ENCODE measurements at places on chromosomes 1 and 21.
A peak's percentile ranks its signal among the peaks of the same experiment; 100 is the strongest.

DNA sequence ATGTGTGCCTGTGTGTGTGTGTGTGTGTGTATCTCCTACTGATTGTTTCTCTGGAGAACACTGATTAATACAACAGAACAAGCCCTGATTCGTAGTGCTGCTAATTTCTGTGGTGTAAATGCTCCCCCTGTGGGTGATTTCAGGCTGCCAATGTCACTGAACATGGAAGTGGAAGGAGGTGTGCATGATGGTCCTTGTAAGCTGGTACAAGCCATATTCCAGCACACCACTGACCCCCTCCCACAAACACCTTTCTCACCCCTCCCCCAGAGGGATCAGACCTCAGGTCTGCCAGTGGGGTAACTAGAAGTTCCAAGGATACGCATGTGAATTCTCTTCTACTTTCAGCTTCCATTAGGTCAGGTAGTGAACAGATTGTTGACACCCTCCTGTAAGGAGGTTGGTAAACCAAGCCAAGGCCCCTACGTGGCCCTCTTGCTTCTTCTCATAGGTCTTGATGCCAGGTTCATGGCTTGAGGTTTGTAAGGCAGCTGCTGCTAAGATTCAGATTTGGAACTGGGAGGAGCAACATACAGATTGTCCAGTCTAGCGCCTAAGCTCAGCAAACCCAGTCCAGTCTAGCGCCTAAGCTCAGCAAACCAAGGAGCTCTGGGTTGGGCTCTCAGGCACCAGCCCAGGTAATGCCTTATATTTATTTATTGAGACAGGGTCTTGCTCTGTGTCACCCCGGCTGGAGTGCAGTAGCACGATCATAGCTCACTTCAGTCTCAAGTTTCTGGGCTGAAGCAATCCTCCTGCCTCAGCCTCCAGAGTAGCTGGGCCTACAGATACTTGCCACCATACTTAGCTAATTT is 38.7 kb downstream of the DHCR24 start:
- DNase-seq, result no peak

- DNase-seq, result no peak
These were observed 58.7 kb downstream of the SMYD3 start for GRCh38 chr1:246448373-246448772.

- DNase-seq, result no peak
These were observed 5.9 kb downstream of the LMO4 start for GRCh38 chr1:87334351-87335174.

DNA sequence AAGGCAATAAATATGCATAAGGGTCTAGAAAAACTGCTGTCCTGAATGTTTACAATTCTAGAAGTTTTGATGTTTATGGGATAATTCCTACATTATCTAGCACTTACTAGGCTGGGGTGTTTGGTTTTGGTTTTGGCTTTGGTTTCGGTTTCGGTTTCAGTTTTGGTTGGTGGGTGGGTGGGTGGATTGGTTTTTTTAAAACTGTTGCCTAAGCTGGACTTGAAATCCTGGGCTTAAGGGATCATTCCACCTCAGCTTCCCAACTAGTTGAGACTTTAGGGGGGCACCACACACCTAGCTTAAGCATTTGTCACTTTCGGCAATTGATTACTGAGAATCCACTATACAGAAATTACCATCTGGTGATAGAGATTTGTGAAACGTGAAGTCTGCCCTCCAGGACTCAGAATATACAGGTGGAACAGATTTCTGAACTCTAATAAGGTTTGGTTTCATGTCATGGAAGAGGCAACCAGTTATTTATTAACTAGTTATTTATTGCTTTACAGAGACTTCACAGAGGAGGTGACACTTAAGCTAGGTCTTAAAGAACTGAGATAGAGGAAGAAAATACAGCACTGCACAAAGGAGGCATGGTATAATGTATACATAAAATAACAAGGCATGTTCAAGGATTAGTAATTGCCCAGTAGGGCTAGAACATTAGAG is 69.6 kb downstream of the PIK3R3 start:
- DNase-seq, result no peak

- no peak for DNase-seq
These were observed 488.2 kb downstream of the OMA1 start for GRCh38 chr1:58058323-58058722.

GRCh38 chr1:231719485-231720183 is 93.0 kb downstream of the DISC1 start:
- DNase-seq, result no peak

GRCh38 chr1:201515062-201515750 is 8.3 kb upstream of the CSRP1 start:
- DNase-seq, result no peak

DNA sequence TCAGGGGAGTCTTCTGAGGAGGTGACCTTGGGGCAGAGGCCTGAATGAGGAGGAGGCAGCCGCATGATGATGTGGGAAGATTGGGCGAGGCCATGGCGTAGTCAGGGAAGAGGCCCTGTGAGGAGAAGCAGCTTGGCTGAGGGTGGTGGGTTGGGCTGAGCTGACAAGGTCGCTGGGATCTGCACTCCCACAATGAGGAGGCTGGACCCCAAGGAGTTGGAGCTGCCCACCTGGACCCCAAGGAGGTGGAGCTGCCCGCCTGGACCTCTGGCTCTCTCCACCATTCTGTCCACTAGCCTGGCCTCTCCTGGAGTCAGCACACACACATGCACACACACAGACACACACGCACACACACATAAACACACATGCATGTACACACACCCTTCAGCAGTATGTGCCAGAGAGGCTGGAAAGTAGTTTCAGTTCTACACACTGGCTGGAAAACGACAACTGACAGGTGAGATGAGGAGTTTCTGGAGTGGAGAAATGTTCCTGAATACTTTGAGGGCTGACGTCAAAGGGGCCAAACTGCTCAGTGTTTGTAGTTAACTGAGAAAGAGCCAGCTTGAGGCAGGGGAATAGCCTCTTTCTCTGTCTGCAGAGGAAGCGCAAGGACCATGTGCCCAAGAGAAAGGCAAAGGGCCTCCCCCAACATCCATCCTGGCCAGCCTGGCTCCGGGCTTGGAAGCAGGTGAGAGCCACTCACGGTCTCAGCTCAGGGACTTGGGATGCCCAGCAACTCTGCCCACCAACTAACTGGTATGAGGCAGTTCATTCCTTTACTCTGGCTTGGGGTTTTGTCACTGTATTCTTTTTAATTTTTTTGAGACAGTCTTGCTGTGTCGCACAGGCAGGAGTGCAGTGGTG is 7.1 kb downstream of the SMPDL3B start:
- no peak for DNase-seq

- no peak for DNase-seq
These were observed 14.8 kb upstream of the NCMAP start for GRCh38 chr1:24540906-24541710.

DNA sequence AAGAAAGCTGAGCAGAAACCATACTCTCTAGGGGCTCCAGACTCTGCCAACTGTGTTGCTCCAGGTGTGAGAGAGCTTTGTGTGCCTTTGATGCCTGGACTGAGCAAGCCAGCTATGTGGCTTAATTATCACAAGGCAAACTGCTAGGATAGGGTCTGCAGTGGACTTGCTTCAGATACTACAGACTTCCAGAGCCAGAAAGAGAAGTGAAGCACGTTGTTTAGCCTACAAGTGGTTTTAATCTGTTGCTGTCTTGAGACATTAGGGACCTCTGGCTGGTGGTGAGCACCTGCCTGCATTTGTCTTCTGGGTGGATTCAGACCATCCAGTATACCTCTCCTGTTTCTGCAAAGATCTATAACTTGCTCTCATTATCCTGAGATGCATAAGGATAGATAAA is 353.4 kb upstream of the PLXNA2 start:
- DNase-seq, result no peak

DNA sequence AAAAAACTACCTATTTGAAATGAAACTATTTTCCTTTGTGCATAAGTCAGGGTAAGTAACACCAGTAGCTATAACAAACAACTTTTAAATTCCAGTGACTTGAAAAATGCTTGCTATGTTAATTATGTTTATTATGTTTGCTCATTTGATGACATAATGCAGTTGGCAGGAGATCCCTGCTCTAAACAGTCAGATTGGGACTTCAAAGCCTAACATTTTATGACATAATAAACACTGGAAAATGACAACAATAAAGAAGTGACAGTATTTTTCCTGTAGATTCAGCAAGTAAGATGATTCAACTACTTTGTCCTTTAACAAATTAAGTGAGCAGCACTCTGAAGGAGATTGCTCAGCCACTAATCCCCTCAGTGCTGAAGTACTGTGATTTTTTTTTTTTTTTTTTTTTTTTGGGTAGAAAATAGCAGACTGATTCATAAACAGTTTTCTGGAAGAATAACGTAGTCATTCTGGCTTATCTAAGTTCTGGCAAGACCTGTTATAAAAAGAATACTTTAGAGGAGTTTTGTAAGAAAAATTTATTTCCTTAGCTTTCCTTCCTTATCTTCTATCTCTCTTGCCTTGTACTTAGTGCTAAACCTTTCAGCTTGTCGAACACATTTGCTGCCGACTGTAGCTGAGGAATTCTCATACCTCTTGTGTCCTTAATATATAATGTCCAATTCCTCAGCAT is 207.2 kb downstream of the PTGER3 start:
- DNase-seq, result no peak

DNA sequence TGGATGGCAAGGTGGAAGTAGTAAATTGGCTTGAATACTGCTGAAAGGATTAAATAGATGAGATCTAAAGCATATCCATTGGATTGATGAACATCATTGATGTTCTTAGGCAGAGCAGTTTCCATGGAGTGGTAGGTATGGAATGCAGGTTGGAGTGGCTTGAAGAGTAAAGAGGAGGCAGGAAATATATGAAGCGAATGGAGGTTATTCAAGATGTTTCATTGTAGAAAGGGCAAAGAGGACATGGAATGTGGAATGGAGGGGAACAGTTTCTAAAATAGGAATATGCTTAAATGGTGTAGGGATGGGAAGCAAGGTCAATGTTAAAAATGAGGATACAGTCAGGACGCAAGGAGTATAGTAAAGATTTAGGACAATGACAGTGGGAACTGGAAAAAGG is 6.1 kb downstream of the OSBPL9 start:
- DNase-seq, result no peak

DNA sequence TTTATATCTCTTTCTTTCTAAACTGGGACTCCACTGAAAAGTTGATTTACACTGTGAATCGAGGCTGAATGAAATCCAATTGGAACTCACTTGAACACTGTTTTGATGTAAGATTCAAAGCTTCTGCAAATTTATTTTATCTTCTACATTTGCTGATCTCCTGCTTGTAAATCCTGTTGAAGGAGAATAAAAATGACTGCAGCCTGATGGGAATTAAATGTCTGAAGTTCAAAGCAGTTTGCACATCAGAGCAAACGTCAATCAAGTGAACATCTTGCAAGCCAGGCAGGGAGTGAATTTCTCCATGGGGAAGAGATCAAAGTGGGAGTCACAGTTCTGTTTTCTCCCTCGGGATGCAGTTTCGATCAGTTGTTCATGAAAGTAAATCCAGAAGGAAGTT is 127.2 kb downstream of the CACHD1 start:
- no peak for DNase-seq

DNA sequence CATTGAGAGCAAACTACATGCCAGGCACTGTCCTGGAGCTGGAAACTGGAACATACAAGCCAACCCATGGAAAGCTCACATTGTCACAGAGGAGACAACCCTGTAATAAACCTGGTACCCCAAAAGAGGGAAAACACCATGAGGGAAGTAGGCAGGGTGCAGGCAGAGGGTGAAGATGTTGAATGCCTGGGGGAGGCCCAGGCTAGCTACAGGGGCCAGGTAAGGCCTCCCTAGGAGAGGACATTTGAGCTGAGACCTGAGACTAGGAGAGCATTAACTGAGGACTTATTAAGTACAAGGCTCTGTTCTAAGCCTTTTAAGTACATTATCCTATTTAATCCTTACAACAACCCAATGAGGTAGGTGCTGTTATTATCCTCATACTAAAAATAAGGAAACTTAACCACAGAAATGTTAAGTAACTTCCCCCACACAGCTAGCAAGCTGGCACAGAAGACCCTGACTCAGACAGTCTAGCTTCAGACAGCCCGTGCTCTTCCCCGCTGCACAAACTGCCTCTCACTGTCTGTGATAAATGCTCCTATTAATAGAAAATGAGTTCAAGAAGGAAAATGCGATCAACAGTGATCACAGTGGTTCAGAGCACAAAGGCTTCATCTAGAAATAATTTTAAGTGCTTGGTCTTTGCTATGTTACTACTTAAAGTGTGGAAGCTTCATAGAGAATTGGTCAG is 41.8 kb downstream of the ZNF281 start:
- no peak for DNase-seq

DNA sequence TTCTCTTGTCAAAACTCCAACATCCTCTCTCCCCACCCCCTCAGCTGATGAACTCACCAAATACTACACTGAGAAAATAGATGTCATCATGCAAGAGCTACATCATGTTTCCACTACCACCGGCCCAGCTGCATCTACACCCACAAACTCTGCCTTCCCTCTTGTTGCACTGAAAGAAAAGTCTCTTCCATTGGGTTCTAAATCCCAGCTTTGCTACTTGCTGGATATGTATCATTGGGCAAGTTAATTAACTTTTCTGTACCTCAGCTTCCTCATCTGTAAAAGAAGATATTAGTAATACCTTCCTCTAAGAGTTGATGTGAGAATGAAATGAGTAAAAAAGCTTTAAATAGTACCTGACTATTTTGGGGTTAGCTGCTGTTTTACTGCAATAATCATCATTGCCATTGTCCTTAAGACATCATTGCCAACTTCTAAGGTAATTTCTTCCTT is 108.6 kb downstream of the OLFML2B start:
- DNase-seq, result no peak

DNA sequence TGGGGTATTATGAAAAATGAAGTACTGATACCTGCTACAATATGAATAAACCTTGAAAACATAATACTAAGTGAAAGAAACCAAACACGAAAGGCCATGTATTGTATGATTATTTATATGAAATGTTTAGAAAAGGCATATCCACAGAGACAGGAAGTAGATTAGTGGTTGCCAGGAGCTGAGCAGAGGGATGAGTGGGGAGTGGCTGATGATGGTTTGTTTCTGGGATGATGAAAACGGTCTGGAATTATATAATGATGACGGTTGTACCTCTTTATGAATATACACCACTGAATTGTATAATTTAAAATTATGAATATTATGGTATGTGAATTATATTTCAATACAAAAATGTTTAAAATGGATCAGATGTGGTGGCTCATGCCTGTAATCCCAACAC is 63.8 kb upstream of the MPC2 start:
- no peak for DNase-seq

GRCh38 chr1:112628516-112628915 is 8.9 kb downstream of the CAPZA1 start:
- DNase-seq, result no peak

DNA sequence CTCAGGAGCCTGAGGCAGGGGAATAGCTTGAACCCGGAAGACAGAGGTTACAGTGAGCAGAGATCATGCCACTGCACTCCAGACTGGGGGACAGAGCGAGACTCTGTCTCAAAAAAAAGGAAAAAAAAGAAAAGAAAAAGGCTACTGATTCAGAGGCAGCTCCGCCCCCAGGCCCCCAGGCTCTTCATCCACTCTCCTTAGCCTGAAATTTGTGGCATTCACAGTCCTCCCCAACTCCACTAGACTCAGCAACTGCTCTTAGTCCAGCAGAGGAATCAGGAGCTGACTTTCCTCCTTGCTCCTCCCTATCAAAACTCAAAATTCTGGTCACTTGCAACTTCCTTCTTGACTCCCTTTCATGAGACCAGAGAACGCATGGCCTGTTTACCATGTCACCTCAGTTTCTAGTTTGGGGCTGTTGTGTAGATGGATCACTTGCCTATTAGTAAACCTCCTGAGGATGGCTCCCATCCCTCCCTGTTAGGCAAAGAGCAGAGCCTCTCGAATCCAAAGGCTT is 27.1 kb downstream of the PCAT6 start:
- DNase-seq, result no peak

GRCh38 chr1:31548907-31549808 is 27.2 kb upstream of the TINAGL1 start:
- peak; percentile 87 for DNase-seq
